ENCODE measurements at places on chromosomes 11 and 22.

GRCh38 chr11:133903056-133903455, 53.7 kb downstream of the IGSF9B start:
- no peak for DNase-seq

- peak; percentile 21 for DNase-seq
Observed at GRCh38 chr11:123137431-123138224, 57.4 kb downstream of the CLMP start.

GRCh38 chr11:1276041-1276790, 33.2 kb downstream of the TOLLIP start:
- no peak for DNase-seq

DNA sequence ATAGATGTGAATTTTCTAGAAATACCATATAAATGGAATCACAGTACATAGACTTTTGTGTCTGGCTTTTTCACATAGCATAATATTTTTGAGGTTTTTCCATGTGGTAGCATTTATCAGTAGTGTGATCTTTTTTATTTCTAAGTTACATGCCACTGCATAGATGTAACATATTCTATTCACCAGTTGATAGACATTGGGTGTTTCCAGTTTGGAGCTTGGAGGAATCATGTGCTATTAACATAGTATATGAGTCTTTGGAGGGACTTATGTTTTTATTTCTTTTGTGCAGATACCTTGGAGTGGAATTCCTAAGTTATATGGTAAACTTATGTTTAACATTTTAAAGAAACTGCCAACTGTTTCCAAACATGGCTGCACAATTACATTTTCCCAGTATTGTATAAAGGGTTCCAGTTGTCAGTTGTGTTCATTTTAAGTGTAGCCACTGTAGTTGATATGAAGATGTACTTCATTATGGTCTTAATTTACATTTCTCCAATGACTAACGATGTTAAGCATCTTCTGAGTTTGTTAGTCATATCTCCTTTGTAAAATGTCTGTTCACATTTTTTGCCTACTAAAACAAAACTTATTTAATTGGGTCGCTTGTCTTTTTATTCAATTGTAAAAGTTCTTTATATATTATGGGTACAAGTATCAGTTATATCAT, 145.7 kb upstream of the TRPC6 start:
- DNase-seq, result no peak

- DNase-seq, result no peak
Observed at GRCh38 chr11:45379162-45379863, 93.2 kb upstream of the SYT13 start.
